ENCODE measurements at places on chromosomes 1 and 21.
A peak's percentile ranks its signal among the peaks of the same experiment; 100 is the strongest.

- DNase-seq = peak; percentile 22
Observed at GRCh38 chr1:156599811-156600210, 1.5 kb downstream of the GPATCH4 start.

DNA sequence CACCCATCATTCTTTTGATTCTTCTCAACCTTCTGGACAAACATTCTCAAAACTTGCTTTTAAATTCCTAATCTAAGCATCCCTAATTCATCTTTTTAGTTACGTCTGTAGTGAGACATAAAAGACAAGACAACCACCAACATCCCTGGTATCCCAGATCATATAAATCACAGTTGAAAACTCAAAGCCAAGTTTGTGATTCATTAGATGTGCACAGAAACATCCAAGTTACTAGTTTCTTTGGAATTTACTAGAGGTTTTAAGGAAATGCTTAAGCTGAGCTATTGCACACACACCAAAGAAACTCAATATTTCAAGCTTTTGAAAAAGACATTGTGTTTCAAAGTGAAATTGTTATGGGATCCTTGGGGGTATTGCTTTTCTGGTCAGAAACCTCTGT lies 47.6 kb downstream of the ATP6V1G3 start:
- peak; percentile 95 for DNase-seq

- no peak for DNase-seq
Observed at GRCh38 chr1:245181158-245181517, 26.4 kb downstream of the KIF26B start.

GRCh38 chr1:30258876-30259275 lies 464.5 kb downstream of the MATN1 start:
- no peak for DNase-seq

DNA sequence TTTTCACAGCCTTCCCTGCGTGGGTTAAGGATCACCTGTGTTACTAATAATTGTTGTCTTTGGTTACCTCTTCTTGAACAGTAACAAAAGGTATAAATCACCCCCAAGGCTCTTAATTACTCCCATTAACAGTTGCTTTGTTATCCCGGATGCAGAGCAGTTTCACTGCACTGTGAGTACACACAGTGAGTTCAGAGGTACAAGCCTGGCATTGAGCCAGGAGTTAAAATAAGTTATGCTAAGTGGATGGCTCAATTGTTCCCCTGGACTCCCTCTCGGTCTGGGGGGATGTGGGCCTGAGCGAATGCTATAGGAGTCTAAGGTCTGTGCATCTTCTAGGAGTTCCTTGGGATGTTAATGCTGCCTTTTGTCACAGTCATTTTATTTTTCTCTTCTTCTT lies 258.3 kb downstream of the ATG4C start:
- no peak for DNase-seq

- no peak for DNase-seq
Observed at GRCh38 chr21:19124691-19125090, 721.1 kb upstream of the TMPRSS15 start.

GRCh38 chr1:223482766-223483165 lies 89.6 kb downstream of the CCDC185 start:
- no peak for DNase-seq

DNA sequence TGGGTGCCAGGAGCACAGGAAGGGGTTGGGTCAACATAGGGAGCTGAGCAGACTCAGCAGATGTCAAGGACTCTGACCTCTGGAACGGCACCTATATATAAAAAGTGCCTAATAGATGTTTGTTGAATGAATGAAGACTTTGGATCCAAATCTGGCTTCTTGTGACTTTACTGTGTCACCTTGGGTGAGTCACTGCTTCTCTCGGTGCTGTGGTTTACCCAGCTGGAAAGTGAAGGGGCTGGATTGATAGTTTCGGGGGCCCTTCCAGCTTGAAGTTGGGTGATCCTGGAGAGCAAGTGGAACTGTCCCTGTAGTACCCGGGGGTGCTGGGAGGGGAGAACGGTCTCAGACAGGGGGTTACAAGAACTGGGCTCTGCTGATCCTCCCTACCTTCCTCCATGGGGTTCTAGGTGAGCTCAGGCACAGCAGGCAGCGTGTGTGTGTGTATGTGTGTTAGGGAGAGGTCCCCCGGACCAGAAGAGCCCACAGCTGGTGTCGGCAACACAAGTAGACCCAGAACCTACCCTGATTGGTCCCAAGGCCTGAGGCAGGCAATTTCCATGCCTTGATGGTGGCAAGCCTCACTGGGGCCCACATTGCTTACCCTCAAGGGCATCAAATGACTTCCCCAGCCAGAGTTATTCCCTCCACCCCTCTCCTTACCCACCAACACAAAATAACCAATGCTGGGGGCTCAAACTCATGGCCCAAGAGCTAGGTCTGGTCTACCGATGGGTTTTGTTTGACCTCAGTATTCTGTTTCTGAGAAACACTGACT lies 5.5 kb upstream of the PADI1 start:
- no peak for DNase-seq

GRCh38 chr1:193325771-193326170 lies 139.4 kb upstream of the B3GALT2 start:
- no peak for DNase-seq

DNA sequence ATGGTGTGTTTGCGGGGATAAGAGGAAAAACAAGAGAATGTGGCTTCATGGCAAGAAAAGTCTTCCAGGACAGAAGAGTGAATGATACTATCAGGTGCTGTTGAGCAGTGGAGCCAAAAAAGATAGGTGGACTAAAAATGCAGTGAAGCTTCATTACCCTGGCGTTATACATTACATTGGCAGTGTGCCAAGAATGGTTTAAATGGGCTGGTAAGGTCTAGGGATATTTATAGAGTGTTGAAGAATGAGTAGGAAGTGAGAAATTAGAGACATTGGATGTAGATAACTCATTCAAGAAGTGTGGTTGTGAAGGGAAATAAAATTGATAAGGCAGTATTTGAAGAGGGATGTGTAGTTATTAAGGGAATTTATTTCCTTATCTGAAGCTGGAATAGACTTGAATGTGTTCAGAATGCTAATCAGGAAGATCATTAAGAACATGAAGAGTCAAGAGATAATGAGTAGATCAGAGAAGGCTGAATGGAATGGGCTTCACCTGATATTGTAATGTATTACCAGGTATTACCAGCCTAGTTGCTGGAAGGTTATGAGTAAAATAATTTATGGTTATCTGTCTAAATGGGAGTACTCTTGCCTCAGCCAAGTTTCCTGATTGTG lies 72.7 kb downstream of the MAST2 start:
- no peak for DNase-seq

DNA sequence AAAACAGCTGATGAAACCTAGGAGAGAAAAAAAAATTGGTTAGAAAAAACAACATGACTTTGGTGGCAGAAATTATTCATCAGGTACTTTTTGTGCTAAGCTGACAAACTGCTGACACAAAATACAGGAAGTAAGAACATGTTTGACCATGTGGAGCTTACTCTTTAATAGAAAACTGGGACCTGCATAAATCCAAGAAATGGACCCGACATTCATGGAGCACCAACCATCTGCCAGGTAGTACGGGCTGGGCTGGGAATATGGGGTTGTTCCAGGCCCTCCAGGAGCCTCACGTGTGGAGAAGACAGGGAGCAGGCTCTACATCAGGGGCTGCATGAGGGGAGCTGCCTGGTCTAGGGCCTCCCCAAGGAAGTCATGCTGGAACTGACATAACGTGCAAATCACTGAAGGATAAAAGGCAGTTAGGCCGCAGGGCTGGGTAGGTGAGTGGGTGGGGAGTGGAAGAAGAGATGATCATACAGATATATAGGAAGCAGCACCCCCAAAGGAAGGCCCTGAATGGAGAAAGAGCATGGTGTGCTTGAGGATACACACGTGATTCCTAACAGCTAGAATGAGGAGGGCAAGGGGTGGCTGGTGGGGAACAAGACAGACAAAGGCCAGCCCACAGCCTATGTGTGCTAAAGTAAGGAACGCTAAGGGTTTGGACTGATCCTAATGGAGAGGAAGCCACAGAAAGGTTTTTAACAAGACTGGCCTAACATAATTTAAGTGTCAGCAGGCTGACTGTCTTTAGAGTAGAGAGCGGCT lies 26.1 kb downstream of the CD58 start:
- DNase-seq = no peak

DNA sequence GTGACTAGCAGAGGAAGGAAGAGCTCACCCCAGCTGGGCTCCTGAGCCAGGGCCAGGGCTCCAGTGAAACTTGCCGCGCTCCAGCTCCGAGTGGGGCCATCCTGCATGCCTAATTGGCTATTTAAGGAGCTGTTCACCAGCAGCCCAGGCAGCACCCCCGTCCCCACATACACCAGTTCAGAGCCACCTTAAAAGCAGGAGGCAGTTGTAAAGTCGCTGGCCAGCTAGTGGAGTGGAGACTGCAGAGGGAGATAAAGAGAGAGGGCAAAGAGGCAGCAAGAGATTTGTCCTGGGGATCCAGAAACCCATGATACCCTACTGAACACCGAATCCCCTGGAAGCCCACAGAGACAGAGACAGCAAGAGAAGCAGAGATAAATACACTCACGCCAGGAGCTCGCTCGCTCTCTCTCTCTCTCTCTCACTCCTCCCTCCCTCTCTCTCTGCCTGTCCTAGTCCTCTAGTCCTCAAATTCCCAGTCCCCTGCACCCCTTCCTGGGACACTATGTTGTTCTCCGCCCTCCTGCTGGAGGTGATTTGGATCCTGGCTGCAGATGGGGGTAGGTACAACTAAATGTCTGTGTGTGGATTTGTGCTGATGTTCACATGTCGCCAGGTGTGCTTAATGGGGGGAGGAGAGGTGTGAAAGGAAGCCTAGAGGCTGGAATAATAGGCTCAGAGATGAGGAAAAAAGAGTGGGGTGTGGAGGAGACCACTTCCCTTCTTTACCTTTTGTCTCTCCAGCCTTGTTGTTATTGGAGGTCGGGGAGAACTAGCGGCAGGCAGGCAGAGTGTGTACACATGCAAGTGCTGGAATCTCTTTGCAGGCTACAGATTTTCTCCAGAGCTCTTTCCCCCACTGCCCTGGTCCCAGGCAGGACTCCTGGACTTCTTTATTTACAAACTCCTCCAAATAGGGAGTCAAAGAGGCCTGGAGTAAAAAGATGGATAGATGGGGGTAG lies at the start of gene CA14:
TSS of gene CA14 (plus strand) at position 151 of the 962 bp plus-strand sequence. CDS start at position 506, 355 bp downstream.
- no peak for DNase-seq

GRCh38 chr1:243230914-243231313 lies 24.2 kb downstream of the CEP170 start:
- DNase-seq = peak; percentile 42

- DNase-seq = no peak
Observed at GRCh38 chr1:101235216-101235695, 1.6 kb upstream of the S1PR1 start.

DNA sequence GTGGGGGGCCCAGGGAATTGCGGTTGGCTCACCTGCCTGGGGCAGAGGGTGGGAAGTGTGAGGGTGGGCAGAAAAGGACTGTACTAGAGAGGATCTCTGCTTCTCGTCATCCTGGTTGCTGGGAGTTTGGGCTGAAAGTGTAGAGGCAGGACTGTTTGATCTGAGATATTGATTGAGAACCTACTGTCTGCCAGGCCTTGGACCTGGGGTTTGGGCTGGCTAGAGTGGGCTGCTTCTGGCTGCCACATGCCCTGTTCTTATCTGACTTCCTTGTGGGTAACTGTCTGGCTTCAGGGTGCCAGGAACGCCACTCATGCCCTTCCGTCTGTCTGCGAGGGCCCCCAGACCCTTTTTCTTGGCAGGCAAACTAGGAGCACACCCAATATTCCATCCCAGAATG lies 200.9 kb downstream of the FOXD2 start:
- no peak for DNase-seq

DNA sequence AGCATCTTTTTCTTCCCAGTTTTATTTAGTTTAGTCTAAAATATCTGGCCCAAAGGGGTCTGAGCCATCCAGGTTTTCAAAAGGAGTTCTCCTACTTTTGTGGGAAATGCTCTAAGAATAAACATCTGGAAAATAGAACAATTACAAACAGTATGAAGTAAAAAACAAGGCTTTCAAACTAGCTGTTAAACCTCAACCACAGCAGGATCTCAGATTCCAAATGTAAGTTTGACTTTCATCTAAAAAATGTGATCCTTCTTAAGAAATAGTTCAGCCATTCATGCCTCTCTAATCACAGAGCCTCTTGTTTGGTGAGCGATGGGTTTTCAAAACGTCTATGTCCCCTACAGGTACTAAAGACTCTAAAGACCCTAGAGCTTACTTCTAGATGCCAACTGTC lies 413.5 kb downstream of the DUSP10 start:
- DNase-seq = no peak

DNA sequence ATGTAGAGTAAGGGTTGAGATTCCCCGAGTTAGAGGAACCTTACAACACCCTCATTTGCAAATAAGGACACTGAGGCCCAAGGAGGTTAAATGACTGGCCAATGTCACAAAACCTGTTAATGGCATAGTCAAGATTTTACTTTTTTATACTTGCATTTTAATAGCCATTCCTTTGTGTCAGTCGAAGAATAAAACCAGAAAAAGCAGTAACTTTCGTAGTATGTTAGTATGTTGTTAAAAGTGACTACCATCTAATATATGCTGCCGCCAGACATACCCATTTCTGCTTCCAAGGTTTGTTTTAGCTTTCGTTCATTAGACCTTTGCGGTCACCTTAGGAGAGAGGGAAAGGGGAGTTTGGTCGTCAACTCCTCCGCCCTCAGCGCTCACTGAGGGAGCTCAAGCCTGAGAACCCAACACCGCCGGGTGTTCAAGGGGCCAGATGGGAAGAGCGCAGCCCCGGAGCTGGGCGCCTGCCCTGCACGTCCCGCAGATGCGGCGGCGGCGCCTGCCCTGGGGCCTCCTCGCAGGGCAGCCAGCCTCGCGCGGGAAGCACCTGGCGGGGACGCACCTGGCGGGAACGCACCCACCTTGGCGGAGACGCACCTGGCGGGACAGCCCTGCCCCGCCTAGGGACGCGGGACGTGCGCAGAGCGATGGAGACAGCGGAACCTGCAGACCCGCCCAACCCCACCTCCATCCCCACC lies 466 bp downstream of the VPS26C start:
- DNase-seq = peak; percentile 28

- DNase-seq = peak; percentile 55
Observed at GRCh38 chr1:231986631-231987336, 360.2 kb downstream of the DISC1 start.

- no peak for DNase-seq
Observed at GRCh38 chr1:170730014-170730413, 66.1 kb downstream of the PRRX1 start.

GRCh38 chr1:224433041-224433691 lies 1.4 kb downstream of the WDR26 start:
- DNase-seq = peak; percentile 26
